Fibroblast of mammary gland (primary cell): ENCODE measurements at places on chromosomes 16 and 17.
A peak's percentile ranks its signal among the peaks of the same experiment; 100 is the strongest.

DNA sequence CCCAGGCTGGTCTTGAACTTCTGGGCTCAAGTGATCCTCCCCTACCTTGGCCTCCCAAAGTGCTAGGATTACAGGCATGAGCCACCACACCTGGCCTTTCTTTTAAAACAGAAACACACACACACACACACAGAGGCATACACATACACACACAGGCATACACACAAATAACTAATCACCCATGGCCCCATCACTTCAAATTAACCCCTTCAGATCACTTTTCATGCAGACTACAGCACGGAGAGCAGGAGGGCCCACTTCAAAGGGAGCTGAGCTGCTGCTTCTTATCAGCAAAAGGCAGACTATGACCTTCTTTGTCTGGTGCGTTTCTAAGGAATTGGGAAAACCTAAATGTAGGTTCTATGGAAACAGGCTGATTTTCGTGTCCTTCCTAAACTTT is 1.9 kb downstream of the CLCN7 start:
- no peak for DNase-seq

DNA sequence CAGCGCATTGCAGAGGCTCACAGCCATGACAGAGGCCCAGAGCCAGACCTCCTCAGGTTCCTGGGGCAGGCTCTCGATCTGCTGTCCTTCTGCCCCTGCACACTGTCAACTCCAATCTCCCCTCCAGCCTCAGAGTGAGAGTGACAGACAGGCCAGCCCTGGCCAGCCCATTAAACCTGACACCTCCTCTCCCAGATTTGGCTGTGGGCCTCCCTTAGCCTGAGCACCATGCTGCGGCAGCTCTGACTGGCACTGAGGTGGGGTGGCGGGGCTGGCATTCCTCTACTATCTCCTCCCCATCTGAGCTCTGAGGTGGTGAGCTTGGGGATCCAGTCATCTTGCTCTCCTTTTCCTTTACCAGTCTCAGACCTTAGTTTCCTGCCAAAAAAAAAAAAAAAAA is 15.5 kb upstream of the C1QL1 start:
- DNase-seq, result no peak

GRCh38 chr17:76296186-76296585 is 11.9 kb downstream of the QRICH2 start:
- DNase-seq, result no peak

GRCh38 chr16:15907863-15908478 is 19.6 kb upstream of the CEP20 start:
- DNase-seq, result peak; percentile 45

GRCh38 chr17:47928415-47928814 is 13.0 kb upstream of the PNPO start:
- DNase-seq, result no peak
